Activated T-helper 1 cell treated with anti-CD3 and anti-CD28 coated beads, Interleukin-2, amount 50 U/mL, for 16 hours (primary cell): ENCODE measurements at places on chromosomes 2 and 18.

GRCh38 chr2:163157411-163157810 lies 318.8 kb upstream of the KCNH7 start:
- DNase-seq, result no peak

- DNase-seq, result no peak
These were observed 7.6 kb downstream of the PIGN start for GRCh38 chr18:62179213-62179612.

GRCh38 chr2:217793566-217794132 lies 209.1 kb downstream of the TNS1 start:
- no peak for DNase-seq

GRCh38 chr2:3951131-3951954 lies 248.0 kb downstream of the DCDC2C start:
- DNase-seq, result no peak

DNA sequence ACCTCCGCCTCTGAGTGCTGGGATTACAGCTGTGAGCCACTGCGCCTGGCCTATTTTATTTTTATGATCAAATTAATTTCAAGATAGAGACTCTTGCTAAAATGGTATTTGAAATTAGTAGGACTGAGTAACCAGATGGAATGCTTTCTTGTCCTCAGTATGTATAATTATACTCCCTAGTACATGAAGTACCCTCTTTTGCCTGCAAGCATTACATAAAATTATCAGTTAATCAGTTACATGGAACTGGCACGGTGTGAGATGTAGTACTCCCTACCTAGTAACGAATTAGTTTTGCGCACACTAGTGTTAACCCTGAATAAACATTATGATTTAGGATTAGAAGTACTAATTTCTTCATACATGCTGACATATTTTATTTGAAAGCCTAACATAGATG lies 41.6 kb downstream of the RBBP8 start:
- DNase-seq, result no peak

- no peak for DNase-seq
These were observed 155.0 kb downstream of the TTC32 start for GRCh38 chr2:19746611-19747309.

DNA sequence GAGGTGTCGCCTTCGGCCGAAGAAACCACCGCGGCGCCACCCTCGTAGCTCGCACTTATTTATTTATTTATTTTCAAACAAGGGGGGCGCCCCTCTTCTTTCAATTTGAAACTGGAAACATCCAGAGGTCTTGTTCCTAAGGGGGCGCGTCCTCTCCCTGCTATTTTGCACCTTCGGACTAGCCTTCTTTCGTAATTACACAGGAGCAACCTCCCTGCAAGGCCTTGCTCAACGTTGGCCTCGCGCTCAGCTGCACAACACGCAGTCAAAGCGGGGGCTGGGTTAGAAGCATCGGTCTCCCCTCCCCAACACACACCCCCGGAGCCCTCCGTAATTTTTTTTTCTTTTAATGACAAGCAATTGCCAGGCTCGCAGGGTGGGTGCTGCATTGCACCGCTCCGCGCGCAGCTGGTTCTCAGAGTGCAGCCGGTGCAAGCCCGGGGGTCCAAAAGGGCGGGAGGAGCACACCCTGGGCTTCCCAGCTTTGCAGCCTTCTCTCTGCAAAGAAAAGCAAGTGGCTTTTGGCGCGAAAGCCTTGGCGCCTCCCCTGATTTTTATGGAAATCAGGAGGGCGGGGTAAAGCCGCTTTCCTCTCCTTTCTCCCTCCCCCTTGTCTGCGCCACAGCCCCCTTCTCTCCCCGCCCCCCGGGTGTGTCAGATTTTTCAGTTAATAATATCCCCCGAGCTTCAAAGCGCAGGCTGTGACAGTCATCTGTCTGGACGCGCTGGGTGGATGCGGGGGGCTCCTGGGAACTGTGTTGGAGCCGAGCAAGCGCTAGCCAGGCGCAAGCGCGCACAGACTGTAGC lies at the start of gene MYCN:
Gene MYCN (plus strand): TSS at position 697 of the 807 bp plus-strand sequence. CDS start 1,515 bp downstream, outside the sequence.
- no peak for DNase-seq

- DNase-seq, result no peak
These were observed 85.9 kb upstream of the ACSL3 start for GRCh38 chr2:222774941-222775340.
